ENCODE measurements at places on chromosomes 7 and 10.

- no peak for DNase-seq
Observed at GRCh38 chr7:46015107-46015868, 94.2 kb upstream of the IGFBP3 start.

DNA sequence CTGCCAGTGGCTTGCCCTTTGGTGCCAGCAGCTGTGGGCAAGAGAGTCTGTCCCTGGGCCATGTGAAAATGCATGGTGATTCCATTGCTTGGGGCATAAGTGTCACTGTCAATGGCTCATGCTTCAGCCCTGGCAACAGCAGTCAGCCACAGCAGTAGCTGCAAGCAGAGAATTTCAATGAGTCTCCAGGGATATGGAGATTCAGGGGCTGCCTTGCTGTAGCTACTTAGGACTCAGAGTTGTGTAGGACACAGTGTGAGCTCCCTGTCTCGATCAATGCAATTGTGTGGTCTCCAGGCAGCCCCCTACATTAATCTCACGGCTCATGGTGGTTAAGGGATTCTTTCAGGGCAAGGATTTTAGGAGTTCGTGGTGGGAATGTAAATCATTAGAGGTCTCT, 126.3 kb upstream of the STARD3NL start:
- no peak for DNase-seq

GRCh38 chr7:131154380-131154779, 173.3 kb upstream of the MKLN1 start:
- DNase-seq = no peak

DNA sequence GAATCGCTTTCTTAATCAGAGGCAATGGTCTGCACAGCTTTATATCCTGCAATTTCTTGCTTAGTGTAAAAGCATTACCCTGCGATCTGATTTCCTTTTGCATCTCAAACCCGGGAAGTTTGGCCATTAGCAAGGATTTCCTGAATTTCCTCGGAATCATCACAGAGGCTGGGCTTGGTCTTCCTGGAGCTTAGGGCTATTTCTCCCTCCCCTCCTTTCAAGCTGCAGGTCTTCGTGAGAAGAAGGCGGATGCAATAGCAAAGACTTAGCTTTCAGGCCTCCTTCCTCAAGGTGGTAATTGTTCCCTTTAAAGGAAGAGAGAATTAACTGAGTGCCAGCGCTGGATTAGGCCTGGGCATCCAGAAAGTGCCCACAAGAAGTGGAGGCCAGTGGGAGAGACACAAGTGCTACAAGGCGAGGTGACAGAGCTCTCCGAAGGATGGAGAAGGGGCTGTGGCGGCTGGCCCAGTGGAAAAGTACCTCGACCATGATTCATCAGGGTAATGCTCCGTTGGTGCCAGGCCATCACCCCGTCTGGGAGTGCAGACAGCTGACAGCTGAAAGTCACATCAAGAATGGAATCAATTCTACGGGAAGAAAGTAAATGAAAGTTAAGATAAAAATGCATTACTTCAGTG, 4.0 kb upstream of the ARMS2 start:
- no peak for DNase-seq

- DNase-seq = peak; percentile 5
Observed at GRCh38 chr7:44291066-44291732, 34.2 kb downstream of the CAMK2B start.

- DNase-seq = no peak
Observed at GRCh38 chr10:13997650-13998049, 333.1 kb downstream of the FRMD4A start.

DNA sequence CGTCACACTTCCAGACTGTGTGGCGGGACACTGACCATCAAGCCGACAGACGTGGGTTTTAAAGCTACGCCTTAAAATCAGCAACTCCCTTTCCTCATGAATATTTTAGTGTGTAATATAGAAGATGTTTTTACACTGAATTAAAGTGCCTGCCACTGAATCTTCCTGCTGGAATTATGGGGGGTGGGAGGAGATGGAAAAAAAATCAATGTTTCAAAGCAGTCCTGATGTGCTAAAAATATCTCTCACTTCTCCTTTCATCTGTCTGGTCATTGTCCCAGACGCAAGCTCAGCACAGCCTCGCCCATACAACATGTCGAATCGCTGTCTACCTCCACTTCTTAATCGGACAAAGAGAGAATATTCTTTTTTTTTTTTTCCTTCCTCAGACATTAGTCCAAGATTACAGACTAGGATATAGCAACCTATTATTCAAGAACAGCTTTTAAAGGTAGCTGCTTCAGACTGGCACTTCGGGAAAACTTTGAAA, 165.1 kb upstream of the KLF14 start:
- no peak for DNase-seq

- DNase-seq = no peak
Observed at GRCh38 chr7:134709197-134709596, 62.5 kb downstream of the BPGM start.

GRCh38 chr10:18140957-18141845, 977 bp downstream of the CACNB2 start:
- DNase-seq = no peak

DNA sequence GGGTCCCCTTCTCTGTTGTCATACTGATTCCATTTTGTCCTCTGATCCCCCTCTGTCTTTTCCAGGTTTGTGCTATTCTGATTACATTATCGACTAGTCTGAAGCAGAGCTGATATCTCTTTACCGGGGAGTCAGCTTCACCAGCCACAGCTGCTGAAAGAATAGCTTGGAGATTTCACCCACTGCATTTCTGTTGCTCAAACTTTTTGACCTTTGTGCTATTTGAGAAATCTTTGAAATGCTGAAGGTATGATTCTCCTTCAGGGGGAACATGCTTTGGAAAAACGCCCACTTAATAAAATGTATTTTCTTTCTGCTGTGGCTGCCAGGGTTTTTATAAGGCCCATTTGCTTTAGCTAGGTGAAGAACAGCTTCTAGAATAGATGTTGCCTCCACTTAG, 197.8 kb upstream of the TCF7L2 start:
- DNase-seq = no peak

DNA sequence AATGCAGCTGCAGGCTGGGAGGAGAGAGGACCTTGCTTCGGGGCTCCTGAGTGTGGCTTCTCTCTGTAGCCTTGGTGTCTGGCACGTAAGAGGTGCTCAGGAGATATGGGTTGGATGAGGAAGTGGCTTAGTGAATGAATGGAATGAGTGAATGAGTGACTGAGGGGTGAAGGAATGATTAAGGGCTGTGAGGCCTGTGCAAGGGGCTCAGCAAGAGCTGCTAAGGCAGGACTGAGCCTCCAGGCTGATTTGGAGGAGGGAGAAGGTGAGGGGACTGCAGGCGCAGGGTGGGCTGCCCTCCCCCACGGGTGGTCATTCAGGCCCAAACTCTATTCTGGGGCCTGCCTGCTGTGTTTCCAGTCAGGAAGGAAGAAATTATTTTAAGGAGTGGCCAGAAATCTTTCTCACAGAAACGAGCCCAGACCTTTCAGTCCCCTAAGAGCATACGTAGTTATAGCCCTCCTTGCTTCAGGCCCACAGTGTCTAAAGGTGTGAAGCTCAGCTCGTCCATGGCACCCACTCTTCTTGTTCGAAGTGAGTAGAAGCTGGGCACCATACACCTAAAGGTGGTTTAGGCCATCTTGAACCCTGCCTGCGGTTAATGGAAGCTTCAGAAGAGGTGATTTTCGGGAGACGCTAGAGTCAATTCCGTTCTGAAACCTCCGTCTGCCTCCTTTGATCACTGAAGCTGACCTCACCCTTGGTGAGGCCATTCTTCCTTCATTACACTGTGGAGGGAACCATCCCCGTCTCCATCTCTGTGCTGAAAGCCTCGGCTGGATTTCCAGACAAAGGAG, 49.5 kb upstream of the SAMD8 start:
- no peak for DNase-seq

DNA sequence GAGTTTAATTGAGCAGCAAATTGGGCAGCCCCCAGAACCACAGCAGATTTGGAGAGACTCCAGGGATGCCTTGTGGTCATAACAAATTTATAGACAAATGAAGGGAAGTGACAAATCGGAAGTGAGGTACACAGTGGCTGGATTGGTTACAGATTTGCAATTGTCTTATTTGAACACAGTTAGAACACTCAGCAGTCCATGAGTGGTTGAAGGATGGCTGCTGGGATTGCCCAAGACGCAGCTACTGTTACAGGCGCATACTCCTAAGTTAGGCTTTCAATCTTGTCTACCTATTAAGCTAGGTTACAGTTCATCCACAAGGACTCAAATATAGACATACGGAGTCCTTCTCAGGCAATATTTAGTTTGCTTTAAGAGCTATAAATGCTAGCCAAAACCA, 7.4 kb downstream of the ACADSB start:
- no peak for DNase-seq

GRCh38 chr7:101300465-101301376, 20.9 kb downstream of the IFT22 start:
- DNase-seq = no peak

- DNase-seq = no peak
Observed at GRCh38 chr10:112313234-112313633, 30.0 kb downstream of the TECTB start.

DNA sequence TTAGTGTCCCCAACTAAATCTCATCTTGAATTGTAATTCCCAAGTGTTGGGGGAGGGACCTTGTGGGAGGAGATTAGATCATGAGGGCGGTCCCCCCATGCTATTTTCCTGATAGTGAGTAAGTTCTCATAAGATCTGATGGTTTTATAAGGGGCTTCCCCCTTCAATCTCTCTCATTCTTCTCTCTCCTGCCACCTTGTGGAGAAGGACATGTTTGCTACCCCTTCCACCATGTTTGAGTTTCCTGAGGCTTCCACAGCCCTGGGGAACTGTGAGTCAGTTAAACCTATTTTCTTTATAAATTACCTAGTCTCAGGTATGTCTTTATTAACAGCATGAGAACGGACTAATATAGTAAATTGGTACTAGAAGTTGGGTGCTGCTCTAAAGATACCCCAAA, 365.6 kb downstream of the ANKRD7 start:
- DNase-seq = no peak

GRCh38 chr10:46787321-46787615, 124.0 kb upstream of the PTPN20 start:
- DNase-seq = peak; percentile 17

- DNase-seq = no peak
Observed at GRCh38 chr10:15719899-15720634, at the start of gene ITGA8. Gene ITGA8, minus strand, starts transcription at chr10:15719922. Its CDS starts 151 bp downstream, at chr10:15719771.

GRCh38 chr10:80487421-80487785, 33.3 kb downstream of the TSPAN14 start:
- no peak for DNase-seq

DNA sequence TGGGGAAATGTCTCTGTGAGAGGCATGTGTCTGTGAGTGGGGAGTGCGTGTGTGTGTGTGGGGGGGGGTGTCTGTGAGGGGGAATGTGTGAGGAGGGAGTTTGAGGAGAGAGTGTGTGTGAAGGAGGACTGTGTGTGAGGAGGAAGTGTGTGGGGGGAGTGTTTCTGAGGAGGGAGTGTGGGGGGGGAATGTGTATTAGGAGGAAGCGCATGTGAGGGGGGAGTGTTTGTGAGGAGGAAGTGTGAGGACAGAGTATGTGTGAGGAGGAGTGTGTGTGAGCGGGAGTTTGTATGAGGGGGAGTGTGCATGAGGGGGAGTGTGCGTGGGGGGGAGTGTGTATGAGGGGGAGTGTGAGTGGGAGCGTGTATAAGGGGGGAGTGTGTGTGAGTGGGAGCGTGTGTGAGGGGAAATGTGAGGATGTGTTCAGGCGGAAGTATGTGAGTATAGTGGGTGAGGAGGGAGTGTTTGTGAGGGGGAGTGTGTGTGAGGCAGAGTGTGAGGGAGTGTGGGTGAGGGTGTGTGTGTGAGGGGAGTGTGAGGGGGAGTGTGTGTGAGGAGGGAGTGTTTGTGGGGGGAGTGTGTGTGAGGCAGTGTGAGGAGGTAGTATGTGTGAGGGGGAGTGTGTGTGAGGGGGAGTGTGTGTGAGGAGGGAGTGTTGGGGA, 21.8 kb upstream of the PTPRN2 start:
- no peak for DNase-seq

DNA sequence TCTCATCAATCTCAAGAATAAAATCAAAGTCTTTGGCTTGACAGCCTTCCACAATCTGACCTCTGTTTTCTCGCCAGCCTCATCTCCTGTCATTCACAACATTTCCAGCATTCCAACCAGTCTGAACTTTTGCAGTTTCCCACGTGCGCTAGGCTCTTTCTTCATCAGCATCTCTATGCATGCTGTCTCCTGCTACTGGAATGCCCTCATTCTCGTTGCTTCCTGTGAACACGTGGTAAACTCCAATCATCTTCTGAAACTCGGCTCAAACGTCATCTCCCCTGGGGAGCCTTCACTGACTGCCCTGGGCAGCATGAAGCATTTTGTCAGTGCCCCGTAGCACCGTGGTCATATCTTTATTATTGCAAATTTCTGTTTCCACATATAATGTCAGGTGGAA, 12.2 kb upstream of the RSBN1L start:
- no peak for DNase-seq

- DNase-seq = no peak
Observed at GRCh38 chr10:95125582-95125981, 56.3 kb upstream of the CYP2C8 start.

GRCh38 chr10:17488848-17489247, 34.5 kb upstream of the ST8SIA6 start:
- no peak for DNase-seq

GRCh38 chr7:110664803-110665202, 426.1 kb upstream of the LRRN3 start:
- DNase-seq = no peak

DNA sequence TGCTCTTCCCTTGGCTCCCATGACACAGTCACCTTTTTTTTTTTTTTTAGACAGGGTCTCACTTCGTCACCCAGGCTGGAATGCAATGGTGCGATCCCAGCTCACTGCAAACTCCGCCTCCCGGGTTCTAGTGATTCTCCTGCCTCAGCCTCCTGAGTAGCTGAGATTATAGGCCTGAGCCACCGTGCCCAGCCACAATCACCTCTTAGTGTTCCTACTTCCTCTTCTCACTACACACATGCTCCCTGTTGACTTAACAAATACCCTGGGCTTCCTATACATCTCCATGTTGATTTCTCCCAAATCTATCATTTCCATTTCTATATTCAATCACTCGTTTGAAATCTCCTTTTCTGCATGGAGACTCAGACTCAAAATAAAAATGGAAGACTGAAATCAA, 91.7 kb downstream of the CUBN start:
- no peak for DNase-seq

DNA sequence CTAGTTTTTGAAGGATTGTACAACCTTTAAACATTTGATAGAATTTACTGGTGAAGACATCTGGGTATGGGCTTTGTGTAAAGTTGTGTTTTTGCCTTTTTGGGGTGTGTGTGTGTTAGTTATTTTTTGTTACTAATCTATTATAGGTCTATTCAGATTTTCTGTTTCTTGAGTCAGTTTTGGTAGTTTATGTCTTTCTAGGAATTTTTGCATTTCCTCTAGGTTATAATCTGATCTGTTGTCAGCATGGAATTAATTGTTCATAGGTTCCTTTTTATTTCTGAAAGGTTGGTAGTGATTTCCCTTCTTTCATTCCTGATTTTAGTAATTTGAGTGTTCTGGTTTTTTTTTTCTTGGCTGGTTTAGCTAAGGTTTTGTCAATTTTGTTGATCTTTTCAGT, 17.7 kb downstream of the SEPTIN7 start:
- no peak for DNase-seq

Measured in activated CD8-positive, alpha-beta memory T cell treated with anti-CD3 and anti-CD28 coated beads, Interleukin-2, amount 50 U/mL, for 4 hours (primary cell).